GOT3 (cell line): ENCODE measurements at places on chromosomes 5 and 9.

DNA sequence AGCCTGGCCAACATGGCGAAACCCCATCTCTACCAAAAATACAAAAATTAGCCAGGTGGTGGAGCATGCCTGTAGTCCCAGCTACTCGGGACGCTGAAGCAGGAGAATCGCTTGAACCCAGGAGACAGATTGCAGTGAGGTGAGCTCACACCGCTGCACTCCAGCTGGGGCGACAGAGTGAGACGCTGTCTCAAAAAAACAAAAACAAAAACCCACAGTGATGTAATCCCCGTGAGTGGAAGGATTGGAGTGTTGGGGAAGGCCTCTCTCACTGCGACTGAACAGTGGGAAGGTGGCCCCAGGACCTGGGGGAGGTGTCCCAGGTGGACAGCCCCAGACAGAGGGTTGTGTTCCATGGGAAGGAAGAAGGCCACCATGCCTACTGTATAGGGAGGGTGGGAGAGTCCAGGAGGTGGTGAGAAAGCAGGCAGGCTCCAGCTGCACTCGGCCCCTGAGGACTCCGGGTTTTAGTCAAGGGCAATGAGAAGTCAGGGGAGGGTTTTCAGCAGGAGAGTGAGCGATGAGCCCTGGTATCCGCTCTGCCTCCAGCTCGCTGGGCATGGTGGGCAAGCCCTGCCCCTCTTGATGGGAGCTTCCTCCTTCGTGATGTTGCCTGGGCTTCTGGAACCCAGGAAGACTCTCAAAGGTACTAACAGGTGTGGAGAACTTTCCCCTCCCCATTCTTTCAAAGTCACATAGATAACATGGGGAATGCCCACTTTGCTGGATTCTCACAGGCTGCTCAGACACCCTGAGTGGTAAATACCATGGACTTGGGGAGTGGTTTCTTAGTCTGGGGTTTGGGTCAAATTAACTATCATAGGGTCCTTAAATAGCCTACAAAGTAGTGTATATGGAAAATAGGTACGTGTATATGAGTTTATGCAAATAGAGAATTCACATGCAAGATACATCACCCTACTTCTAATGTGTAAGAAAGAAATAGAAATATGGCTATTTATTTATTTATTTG lies 74.7 kb downstream of the PPARGC1B start:
- DNase-seq, result no peak

- DNase-seq, result no peak
Observed at GRCh38 chr9:109269081-109269480, 51.8 kb downstream of the EPB41L4B start.

GRCh38 chr9:127283917-127284497 lies 19.4 kb downstream of the GARNL3 start:
- no peak for DNase-seq

DNA sequence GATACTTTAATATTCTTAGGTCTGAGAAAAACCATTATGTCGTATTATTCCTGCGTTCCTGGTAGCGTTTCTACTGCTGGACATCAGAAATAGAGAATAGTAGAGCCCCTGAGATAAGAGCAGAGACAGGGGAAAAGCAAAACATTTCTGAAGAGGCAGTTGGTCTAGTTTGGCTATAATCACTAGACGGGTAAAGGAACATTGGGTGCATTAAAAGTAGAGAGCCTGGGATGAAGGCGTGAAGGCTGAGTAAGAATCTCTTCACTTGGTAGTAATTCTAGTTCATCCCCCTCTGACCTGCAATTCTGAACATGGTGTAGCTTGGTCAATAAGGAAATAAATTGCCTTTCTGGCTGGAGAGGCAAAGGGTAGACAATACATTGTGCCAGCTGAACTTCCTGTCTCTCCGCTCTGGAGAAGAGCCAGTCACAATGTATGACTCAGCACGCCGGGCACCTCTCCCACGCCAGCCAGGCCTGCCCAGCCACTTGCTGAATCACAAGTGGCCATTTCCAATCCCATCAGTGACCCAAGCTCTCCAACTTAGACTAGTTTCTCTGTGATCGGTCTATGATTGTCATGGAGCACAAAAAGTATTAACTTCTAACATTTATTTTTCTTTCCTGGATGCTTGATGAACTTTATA lies 75.4 kb downstream of the STK32A start:
- DNase-seq, result peak; percentile 73

DNA sequence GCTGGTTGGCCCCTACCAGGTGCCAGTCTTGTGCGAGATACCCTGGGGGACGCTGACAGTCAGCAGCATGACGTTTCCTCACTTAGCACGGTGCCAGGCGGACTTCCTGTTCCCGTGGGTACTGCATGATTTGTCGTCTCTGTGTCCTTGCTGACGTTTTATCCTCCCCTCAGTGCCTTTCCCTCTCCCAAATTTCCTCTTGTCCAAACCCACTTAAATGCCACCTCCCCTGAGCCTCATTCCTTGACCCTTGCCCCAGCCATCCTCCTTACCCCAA lies 60.6 kb upstream of the SAP30L start:
- DNase-seq, result no peak

GRCh38 chr9:131436865-131437271 lies 43.0 kb downstream of the PRRC2B start:
- DNase-seq, result no peak

DNA sequence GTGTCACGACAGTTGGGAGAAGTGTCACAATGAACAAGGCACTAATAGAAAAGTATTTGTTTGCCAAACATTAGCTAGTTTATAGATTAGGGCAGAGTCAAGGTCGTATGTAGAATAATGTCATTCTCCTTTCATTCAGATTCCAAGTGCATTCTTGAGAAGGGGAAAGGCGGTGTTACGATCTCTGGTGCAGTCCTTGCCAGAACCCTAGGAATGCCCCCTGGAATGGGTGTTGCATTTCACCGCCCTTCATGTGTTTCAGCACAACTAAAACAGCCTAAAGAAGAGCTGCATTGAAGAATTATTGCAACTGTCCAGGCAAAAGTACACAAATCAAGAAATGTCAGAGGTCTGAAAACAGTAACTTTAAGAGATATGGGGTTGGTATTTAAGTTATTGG lies 721.0 kb upstream of the WWC1 start:
- DNase-seq, result no peak

DNA sequence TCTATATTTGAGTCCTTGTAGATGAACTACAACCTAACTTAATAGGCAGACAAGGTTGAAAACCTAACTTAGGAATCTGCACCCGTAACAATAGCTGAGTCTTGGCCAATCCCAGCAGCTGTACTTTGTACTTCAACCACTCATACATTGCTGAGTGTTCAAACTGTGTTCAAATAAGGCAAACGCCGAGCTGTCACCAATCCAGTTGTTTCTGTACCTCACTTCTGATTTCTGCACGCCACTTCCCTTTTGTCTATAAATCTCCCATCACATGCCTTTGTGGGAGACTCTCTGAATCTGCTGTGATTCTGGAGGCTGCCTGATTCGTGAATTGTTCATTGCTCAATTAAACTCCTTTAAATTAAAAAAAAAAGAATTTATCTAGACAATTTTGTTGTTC lies 167.8 kb upstream of the TUT7 start:
- DNase-seq, result no peak

GRCh38 chr5:10857338-10857733 lies 96.3 kb upstream of the DAP start:
- no peak for DNase-seq

GRCh38 chr9:132312873-132313272 lies 41.9 kb downstream of the SETX start:
- DNase-seq, result no peak

DNA sequence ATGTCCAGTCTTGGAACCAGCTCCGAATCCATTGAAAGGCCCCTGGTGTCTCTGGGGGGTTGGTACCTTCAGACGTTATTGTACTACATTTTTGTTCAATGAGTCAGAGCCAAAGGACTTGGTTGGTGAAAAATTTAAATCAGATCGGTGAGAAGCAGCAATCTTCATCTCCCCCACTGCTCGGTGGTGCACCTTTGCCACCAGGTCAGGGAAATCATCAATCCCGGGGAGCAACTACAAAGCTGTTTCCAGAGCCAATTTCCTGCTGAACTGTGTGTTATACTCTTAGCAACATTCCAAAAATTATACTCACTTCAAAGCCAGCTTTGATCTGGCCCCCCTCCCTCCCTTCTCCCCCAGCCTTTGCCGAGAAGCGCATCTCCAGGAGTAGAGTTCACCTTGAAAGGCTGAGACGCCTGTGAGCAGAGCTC lies 375.2 kb upstream of the WWC1 start:
- no peak for DNase-seq

DNA sequence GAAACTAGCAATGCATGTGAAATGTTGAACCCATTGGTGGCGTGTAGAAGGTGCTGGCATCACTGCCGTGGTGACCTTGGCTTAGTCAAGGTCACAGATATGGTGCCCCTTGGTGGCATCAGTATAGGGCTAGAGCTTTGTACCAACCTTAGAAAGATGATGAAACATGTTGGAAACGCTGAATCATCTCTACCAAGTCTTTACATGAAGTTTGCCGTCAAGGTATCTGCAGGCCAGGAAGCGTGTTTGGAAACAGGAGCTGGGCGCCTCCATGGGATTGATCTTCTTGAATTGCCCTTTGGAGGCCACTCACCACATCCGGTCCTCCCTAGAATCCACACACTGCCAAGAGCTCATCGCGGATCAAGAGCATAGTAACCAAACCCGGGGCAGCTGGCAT lies 16.9 kb upstream of the BOD1 start:
- no peak for DNase-seq

DNA sequence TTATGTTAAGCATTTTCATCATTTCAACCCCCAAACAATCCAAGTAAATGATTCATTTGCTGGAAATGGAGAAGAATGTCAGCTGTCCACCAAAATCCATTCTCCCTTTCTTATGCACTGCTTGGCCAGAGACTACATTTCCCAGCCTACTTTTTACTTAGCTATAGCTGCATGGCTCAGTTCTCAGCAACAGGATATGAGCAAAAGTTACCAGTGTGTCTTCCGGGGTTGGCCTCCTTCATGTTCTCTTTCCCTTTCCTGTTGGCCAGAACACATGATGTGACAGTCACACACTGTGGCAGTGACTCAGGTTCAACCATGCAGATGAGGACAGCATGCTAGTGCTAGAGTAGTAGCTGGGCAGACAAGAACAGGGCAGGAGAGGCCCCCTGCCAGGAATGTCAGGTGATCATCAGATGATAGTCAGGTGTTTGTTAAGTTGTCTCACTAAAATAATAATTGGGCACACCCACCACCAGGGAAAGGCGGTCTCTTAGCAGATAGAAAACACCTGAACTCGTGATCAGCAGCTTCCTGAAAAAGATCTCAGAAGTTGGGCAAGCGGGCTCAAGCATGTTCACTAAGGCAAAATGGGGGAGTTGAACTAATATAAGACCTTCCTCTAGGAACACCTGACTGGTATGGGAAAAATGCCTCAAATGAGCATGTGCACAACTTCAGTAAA lies 12.2 kb downstream of the GPR150 start:
- DNase-seq, result no peak

DNA sequence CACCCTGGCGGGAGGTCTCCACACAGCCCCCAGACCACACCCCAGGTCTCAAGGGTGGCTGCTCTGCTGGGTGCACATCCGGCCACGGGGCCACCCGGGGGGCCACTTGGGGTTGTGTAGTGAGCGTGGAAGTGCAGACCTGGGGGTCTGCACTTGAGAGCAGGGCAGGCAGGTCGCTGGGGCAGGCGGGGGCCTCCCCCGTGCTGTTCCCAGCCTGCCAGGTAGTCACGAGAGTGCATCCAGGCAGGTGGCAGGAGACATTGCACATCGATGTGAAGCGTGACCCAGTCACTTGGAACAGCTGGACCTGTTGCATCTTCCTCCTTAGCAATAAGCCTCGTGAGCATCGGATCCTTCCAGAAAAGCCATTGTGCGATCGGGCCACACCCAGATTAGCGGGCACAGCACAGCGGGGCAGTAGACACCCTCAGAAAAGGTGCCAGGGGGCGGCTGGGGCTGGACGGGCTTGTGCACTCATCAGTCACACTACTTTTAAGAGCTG lies 4.8 kb upstream of the ENTPD8 start:
- DNase-seq, result no peak

GRCh38 chr5:56481428-56482357 lies 248.6 kb upstream of the ANKRD55 start:
- no peak for DNase-seq

DNA sequence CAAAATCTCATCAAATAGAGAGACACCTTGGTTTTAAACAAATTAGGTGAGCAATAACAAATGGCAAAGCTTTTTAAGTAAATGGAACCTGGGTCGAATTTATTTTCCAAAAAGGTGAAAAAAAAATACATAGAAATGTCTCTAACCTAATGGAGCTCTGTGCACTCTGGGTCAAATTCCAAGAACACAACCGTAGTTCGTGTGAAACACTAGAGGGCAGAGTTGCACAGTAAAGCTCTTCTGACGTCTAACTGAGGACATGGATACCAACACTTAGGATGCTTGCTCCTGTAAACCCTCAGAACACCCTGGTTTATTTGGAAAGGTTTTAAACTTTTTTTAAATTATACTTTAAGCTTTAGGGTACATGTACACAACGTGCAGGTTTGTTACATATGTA lies 18.9 kb downstream of the MARCHF11 start:
- no peak for DNase-seq

- DNase-seq, result no peak
Observed at GRCh38 chr9:108411632-108412031, 444.2 kb downstream of the ACTL7B start.

- no peak for DNase-seq
Observed at GRCh38 chr9:88310310-88310980, 77.8 kb upstream of the SPIN1 start.

DNA sequence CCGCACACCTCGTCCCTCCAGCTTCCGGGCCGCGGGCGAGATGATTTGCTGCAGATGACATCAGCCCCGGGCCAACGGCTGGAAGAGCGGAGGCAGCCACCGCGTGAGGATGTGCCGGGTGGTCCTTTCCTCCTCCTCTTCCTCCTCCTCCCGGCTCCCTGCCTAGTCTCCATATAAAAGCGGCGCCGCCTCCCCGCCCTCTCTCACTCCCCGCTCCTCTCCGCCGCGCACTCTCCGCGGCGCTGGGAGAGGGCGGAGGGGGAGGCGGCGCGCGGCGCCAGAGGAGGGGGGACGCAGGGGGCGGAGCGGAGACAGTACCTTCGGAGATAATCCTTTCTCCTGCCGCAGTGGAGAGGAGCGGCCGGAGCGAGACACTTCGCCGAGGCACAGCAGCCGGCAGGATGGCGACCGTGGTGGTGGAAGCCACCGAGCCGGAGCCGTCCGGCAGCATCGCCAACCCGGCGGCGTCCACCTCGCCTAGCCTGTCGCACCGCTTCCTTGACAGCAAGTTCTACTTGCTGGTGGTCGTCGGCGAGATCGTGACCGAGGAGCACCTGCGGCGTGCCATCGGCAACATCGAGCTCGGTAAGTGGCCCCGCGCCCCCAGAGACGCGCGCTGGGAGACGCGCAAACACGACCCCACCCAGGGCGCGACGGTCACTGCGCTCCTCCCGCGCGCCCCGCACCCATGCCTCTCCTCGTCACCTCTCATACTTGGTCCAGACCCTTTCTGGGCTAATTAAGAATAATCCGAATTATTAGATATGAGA lies at the start of gene MAP1B:
Gene MAP1B, plus strand, starts transcription at position 345 of the 770 bp plus-strand sequence. Its CDS starts 57 bp downstream, at position 402.
- no peak for DNase-seq
